NCI-H524 (cell line): ENCODE measurements at places on chromosomes 12 and 14.

- DNase-seq, result no peak
These were observed 218.8 kb upstream of the RGS6 start for GRCh38 chr14:71713451-71713850.

- DNase-seq, result no peak
These were observed 180.9 kb upstream of the RTL1 start for GRCh38 chr14:101084436-101084826.

GRCh38 chr12:90989686-90990111 is 15.1 kb downstream of the EPYC start:
- DNase-seq, result no peak

GRCh38 chr12:12714276-12715021 is 2.7 kb upstream of the CDKN1B start:
- peak; percentile 50 for DNase-seq

GRCh38 chr14:90281261-90281660 is 24.9 kb downstream of the PSMC1 start:
- no peak for DNase-seq

DNA sequence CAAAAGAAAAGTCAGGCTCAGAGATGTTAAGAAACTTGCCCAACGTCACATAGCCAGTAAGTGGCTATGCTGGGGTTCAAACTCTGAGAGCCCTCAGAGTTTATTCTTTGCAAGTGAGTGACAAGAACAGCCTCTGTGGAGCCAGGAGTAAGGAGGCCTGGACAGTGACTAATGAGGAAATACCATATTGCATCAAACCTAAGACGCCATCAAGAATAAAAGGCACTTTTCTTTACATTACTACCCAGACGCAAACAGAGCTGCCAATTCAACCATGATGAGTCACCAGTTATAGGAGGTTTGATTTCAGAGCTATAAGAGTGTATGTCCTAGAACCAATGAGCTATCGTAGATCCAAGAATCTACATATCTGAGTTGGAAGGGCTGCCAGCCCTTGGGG is 9.4 kb downstream of the TNFRSF1A start:
- no peak for DNase-seq

GRCh38 chr14:100078997-100079725 is 13.9 kb downstream of the EVL start:
- DNase-seq, result no peak

DNA sequence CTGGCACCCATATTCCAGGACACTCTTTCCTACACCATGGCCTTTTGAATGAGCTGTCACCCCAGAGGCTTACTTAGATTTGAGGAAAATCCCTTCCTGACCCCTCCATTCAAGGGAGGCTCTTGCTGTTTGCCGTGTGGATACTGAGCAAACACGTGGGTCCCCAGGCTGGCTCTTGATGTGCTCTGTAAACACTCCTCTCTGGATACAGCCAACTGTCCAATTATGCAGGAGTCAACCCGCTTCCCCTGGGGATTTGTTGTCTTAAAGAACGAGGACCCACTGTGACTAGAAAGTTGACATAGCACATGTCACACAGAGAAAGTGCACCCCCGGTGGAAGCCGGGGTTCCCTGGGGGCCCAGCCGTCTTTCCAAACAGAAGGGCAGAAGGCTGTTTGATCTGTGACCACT is 75.8 kb upstream of the CEP83 start:
- peak; percentile 54 for DNase-seq

GRCh38 chr12:95505039-95505438 is 31.1 kb downstream of the METAP2 start:
- no peak for DNase-seq

- DNase-seq, result no peak
These were observed 31.0 kb upstream of the BBS10 start for GRCh38 chr12:76379261-76379660.

GRCh38 chr12:52629281-52630007 is 11.1 kb upstream of the KRT73 start:
- DNase-seq, result no peak

DNA sequence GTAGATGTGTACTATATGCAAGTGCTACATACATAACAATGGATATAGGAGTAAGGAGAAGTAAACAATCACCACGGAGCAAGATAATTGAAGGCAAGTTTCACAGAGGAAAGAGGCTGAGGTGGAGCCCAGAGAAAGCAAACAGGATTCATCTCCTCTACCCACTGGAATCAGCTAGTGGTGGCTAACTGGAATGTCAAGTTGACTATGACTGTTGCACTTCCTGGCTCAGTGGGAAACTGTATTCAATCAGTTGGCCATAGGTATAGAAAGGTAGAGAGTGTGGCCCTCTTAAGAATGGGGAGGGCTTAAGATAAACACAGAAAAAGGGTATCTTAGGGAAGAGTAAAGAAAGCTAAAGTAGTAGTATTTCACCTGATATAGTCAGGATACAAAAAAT is 62.4 kb downstream of the MAP4K5 start:
- DNase-seq, result no peak

DNA sequence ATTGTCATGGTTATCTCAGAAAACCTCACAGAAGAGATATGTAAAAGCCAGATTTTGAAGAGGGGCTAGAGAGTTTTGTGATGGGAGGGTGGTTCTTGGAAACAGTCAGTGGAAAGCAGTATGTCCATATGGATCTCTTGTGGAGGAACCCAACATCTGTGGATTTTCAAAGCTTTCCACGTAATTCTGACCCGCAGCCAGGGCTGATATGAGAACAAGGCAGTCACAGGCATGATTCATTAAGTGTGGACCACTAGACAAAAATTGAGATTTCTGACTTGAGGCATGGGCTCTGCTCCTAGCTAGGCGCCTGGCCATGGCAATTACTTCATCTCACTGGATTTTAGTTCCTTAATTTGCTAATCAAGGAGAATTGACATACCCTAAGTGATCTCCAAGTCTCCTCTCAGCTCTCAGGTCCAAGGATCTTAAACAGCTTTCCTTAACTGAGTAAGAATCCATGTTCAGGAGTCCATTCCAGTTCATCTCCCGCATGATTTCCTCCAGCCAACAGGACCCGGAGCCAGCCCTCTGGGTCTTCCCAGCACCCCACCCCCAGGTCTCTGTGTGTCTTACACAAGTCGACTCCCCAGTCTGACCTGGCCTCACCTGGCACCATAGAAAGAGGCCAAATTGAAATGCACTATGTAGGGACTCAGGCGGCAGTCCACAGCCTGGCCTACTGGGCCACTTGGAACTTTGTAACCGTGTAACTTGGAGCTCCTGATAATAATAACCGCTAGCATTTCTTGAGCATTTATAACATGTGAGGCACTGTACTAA is 176.3 kb upstream of the PARP11 start:
- no peak for DNase-seq

- no peak for DNase-seq
These were observed 401.0 kb downstream of the BTG1 start for GRCh38 chr12:91744597-91744996.

DNA sequence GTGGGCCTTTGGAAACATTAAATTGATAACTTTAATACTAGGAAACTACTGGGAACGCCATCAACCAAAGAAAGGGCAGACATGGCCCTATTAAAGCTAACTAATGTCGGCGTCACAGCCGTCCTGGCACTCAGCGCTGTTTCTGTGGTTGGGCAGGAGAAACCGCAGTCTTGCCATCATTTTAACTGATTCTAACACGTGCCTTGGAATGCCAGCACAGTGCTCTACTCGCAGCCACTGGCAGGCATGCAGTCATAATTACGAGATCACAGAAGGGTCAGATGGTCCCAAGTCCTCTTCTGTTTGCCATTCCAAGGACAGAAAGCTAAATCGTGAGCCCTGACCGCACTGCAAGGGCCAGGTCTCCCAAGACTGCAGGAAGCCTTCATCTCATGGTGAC is 75.2 kb downstream of the RIMBP2 start:
- DNase-seq, result no peak

DNA sequence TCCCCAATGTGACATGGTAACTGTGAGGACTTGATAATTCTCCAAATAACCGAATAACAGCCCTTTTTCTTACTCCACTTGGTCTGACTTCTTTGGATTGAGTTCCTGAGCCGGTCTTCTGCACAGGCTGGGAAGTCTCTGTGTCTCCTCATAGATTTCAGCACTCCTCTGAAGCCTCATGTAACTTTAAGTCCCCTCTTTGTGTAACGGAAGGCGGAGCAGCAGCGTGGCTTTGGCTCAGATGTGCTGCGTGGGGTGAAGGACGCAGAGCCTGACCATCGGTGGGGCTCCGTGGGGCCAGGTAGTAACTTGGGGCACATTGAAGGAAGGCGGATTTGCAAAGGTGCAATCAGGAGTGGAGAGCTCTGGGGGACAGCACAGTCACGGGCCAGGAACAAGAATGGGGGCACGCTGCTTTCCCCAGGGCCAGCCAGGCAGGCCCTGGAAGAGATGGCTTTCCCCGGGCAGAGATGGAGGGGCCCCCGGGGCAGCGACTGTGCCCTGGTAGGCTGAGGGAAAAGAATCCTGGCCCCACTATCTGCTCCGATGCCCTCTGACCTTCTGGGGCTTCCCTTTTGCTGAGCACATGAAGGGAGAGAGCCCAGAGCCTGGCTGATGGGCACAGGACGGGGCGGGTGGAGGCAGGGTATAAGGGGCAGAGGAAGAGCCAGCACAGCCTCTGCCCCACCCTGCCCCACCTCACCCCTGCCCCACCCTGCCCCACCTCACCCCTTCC is 56.9 kb downstream of the ADGRD1 start:
- no peak for DNase-seq

- DNase-seq, result peak; percentile 88
These were observed 49.4 kb downstream of the BICD1 start for GRCh38 chr12:32155961-32156529.

- DNase-seq, result no peak
These were observed 10.5 kb downstream of the HOMEZ start for GRCh38 chr14:23275412-23275811.

DNA sequence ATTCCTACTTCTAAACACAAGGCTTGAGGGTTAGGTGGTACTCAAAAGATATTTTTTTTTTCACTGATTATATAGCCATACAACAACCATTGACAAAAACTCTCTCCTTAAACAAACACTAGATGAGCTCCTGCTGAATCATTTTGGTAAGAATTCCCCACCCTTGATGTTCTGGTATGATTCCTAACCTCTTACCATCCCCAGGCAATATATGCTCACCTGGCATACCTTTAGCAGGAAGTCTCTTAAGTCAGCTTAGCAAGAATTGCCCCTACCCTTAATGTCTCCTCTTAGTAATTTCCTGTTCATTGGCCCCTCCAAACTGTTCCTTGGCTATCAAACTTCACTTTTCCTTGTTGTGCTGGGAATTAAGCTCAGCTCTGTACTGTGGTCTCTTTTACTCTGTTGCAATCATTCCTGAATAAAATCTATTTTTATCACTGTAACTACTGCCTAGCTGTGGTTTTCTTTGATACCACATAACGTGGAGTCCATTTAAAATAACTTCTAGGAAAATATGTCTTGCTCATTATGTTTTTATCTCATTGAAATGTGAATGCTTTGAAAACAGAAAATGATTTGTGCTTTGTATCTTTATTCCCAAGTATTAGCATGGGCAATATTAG is 712.6 kb downstream of the SLC16A7 start:
- no peak for DNase-seq

DNA sequence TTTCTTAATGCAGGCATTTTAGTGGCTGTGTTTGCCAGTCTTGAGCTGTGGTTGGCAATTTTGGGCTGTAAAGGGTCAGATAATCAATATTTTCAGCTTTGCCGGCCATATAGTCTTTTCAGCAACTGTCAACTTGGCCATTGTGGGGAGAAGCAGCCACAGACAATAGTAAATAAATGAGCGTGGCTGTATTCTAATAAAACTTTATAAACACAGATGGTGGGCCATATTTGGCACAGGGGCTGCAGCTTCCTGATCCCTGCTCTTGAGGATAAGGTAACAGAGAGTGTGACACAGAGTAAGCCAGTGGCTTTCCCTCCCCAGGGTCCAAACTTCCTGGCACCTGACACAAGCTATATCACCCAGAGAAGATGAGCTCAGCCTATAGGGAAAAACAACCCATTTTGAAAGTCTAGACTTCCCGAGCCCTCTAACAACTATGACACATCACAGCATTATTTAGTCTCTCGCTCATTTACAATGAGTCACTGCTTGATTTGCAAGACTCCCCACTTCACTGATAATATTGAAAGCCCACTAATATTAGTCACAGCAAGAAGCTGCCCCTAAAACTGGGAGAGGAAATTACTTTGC is 163.1 kb upstream of the TMPO start:
- no peak for DNase-seq

DNA sequence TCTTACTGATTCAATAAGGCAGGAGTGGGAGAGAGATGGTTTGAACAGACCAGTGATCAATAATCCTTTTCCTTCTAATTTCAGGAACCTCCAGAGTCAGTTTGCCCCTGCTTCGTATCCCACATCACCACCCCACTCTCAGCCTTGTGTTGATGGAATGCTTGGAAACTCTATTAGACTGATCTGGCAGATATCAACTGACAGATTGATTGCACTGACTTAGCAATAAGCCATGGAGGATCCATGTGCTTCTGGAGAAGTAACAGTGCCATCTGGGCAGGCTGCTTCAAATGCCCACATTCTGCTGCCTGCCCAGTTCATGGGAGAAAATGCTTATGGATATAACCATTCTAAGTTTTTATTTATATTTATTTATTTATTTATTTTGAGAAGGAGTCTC is 218.0 kb downstream of the SLC2A13 start:
- DNase-seq, result peak; percentile 46

DNA sequence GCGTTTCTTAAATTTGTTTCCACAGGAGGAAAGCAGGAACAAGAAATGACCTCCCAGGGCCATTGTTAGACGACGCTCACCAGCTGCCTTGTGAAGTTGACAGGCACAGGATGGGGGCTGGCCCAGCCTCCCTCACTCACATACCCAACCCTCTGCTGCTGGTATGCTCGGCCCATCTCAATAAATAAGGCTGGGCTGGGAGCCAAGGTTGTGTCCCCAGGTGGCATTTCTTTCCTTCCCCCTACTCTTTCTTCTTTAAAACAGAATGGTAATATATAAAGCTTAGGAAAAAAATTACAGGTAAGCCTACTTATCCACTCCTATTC is 93.0 kb downstream of the ACTN1 start:
- no peak for DNase-seq

GRCh38 chr14:98957211-98958047 is 314.6 kb downstream of the BCL11B start:
- no peak for DNase-seq

DNA sequence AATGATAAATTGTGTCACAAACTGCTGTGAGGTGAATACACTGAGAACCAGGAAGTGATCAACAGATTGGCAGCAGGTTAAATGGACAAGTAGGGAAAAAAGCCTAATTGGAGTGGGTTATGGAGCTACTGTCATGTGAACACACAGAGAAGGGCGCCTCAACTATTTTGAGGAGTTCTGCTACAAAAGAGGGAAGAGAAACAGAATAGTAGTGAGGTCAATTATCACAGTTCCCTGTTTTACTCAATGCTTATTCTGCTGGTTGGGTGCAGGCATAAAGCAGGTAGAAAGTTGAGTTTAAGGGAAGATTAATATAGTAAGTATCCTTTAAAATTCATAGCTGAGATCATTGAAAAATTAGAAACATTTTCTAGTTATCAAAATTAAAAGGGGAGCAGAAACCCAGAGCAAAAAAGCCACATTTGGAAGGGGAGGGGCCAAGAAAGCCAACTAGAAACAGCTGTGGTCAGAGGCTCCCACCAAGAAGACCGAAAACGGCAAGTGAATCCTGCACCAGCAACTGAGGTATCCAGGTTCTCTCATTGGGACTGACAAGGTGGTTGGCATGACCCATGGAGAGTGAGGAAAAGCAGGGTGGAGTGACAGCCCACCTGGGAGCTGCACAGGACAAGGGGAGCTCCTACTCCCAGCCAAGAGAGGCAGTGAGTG is 105.7 kb downstream of the ZC3H14 start:
- DNase-seq, result no peak
